Endodermal cell (in vitro differentiated cells): ENCODE measurements at places on chromosomes 5 and 9. TPM values are rescaled to one million over a fixed set of nuclear protein-coding genes. Genes with fewer than 3 reads are reported as not detected.

The FOXI1 gene
- 0.44 to 0.66 TPM (median 0.55 TPM) in 3 replicates for total RNA-seq

The SLC25A2 gene
- total RNA-seq = 0.55 TPM in 1 of 3 replicates, not detected in the others

The PCDHGA12 gene
- total RNA-seq = 1.8 and 4.1 TPM in 2 replicates

The PCDHGC5 gene
- total RNA-seq = 0.70 to 0.74 TPM (median 0.71 TPM) in 3 replicates

The SLC34A1 gene
- total RNA-seq = not detected in 2 replicates

The TRIM52 gene
- total RNA-seq = 5.3 to 11.4 TPM (median 7.1 TPM) in 3 replicates

The KCNMB1 gene
- total RNA-seq = not detected in 3 replicates

The TLX3 gene
- not detected in 2 replicates for total RNA-seq

The PCSK1 gene
- total RNA-seq = not detected in 3 replicates

The KIF12 gene
- total RNA-seq = 10.2 and 11.4 TPM in 2 replicates

The PCDHGA8 gene
- 0.88 to 1.1 TPM (median 1.1 TPM) in 3 replicates for total RNA-seq

The SOX30 gene
- total RNA-seq = 0.36 and 0.48 TPM in 2 replicates

The SOHLH1 gene
- not detected in 3 replicates for total RNA-seq
